SK-MEL-5 (cell line): ENCODE measurements at places on chromosomes 5 and 9.

DNA sequence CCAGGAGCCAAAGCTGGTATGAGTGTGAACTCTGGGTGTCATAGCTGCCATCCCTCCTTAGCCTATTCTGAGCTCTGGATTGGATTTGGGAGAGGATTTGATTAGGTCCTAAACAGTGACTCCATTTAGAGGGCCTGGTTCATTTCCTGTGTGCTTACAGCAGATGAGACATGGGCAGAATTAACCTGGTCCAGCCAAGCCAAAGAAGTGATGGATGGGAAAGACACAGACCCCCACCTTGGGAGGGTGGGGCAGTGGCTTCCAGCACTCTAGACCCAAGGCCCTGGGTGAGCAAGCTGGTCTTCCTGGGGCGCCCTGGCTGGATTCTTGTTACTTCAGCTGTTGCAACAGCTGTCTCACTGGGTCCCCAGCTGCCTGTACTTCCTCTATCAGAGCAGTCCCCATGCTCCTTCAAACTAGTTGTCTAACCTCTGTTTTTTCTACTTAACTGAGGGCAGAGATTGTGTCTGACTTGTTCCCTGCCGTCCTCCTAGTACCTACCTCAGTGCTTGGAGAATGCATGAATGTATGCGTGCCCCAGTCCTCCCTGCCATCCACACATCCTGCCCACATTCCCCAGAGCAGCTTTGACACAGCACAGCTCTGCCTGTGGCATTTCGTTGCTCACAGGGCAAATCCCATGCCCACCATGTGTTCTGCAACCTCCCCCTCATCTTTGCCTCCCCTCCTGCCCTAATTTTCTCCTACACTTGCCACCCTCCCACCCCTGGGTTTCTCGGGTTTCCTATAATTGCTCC is 115.9 kb downstream of the RGS3 start:
- no peak for DNase-seq

- no peak for DNase-seq
Observed at GRCh38 chr5:60487476-60487875, 212.5 kb downstream of the DEPDC1B start.

GRCh38 chr5:102295534-102296177 is 428 bp downstream of the SLCO4C1 start:
- no peak for DNase-seq

DNA sequence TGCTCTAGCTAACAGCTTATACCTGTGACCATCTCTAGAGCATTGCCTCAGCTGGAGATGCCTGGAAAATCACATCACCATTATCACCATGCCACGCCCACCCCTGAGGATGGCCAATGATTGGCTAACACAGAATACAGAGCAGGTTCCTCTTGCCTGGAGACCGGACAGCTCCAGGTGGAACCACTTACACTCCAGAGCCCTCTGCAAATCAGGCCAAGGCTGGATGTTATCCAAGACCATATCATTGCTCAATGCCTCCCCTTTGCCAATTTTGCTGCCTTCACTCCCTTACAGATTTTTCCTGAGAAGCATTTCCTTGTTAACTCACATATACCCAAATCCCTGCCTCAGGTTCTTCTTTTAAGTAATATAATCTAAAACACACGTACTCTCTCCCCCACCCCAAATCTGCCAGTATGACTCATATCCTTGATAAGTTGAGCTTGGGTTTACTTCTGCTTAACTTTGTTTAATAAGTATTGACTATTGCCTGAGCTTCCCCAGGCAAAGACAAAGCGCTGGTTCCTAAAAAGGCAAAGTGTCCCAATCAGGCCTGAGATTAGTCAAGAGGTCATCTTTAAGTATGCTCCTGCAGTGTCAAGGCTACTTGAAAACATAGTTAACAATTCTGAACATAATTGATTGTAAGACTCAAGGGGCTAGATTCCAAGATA is 309.6 kb downstream of the EPB41L4A start:
- no peak for DNase-seq

DNA sequence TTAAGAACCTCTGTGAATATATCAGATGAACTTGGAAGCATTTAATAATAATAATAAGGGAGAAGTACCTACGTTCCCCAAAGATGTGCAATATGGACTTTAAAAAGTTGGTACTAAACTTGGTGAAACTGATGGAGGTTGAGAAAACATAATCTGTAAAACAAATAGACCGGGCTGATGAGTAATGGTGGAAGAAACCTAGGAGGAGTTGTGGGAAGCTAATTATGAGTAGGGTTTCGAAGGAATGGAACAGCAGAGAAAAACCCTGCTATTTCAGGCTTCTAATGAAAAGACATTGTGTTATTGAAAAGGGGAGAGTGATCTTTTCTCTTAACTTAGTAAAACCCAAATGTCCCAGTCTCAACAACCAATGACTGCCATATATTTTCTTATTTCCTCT is 229.3 kb downstream of the PCSK1 start:
- DNase-seq, result no peak

DNA sequence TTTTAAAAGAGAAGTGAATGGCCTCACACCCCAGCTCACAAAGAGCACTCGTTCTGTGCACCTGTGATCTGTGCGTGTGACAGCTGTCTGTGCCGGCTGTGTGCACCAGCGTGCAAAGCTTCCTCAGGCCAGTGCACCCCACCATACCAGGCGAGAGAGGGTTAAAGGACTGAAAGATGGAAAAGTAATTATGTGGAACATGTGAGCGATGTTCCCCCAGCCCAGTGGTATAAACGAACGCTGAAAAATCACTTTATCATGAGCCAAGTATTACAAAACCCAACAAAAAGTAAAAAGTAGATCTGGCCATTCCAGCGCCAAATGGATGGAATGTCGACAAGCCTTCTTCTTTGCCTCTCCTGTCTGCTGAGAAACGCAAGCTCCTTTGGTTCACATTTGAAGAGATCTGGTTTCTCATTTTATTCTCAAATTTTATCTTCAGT is 53.7 kb downstream of the IPPK start:
- DNase-seq, result no peak

- DNase-seq, result no peak
Observed at GRCh38 chr9:125330587-125330986, 69.0 kb downstream of the GAPVD1 start.

GRCh38 chr5:169805527-169805934 is 168.5 kb downstream of the DOCK2 start:
- no peak for DNase-seq

- peak; percentile 28 for DNase-seq
Observed at GRCh38 chr9:82031538-82032280, 43.1 kb downstream of the SPATA31D1 start.

DNA sequence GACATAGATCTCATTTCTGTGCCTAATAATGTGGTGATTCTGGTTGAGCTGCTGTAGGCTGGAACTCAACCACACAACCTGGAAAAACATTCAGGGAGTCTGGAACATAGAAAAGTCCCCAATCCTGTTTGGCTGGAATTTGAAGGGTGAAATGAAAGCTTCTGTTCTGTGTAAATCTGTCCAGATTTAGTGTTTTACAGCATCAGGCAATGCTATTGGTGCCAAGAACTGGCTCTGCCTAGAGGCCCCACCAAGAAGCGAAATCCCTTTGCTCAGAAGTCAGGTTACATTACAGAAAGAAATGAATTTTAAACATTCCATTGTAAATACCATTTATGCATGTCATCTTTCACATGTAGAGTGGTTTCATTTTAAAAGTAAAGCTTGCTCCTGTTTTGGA is 56.3 kb downstream of the TMEM174 start:
- DNase-seq, result no peak

GRCh38 chr5:2582106-2582505 is 169.4 kb downstream of the IRX2 start:
- no peak for DNase-seq

- no peak for DNase-seq
Observed at GRCh38 chr5:65478336-65478735, 3.4 kb downstream of the ADAMTS6 start.

- no peak for DNase-seq
Observed at GRCh38 chr9:107177857-107178256, 105.2 kb upstream of the RAD23B start.

DNA sequence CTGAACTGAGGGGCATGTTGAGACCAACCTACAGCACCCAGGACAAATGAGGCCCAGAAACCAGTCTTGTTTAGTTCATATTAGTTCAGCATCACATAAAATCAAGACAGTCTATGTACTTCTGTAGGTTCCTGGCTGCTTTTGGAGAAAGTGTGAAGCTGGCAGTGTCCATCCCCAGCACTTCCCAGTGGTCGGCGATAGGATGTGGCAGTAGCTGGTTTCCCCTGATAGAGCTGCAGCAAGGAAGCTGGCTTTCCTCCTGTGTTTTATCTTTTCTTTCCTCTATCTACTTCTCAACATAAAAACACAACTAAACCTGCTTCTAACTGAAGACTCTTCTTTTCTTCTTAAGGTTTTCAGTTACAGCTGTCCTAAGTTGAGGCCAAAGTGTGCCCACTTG is 43.0 kb upstream of the SLC46A2 start:
- DNase-seq, result no peak

GRCh38 chr5:96177303-96177869 is 215.7 kb upstream of the ELL2 start:
- no peak for DNase-seq

- DNase-seq, result no peak
Observed at GRCh38 chr9:7960320-7961050, 160.9 kb upstream of the DMAC1 start.

GRCh38 chr9:125764198-125764597 is 17.0 kb downstream of the PBX3 start:
- DNase-seq, result no peak

GRCh38 chr5:149912226-149912871 is 32.2 kb downstream of the PDE6A start:
- DNase-seq, result no peak

DNA sequence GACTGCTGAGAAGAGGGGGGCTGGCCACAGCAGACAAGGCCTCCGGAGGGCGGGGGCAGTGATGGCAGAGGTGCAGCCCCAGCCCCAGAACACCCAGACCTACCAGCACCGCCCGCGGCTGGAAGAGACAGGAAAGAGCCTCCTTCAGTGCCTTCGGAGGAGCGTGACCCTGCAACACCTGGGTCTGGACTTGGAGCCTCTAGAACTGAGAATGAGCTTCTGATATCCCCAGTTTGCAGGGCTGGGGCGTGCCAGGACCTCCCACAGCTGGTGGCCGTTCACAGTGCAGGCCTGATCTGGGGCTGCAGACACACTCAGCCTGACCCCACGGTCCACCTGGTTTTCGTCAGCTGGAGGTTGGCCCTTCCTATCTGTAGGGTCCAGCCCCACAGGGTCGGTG is 9.1 kb downstream of the LCN10 start:
- DNase-seq, result no peak

- DNase-seq, result peak; percentile 49
Observed at GRCh38 chr9:95313010-95313498, 4.5 kb downstream of the FANCC start.

DNA sequence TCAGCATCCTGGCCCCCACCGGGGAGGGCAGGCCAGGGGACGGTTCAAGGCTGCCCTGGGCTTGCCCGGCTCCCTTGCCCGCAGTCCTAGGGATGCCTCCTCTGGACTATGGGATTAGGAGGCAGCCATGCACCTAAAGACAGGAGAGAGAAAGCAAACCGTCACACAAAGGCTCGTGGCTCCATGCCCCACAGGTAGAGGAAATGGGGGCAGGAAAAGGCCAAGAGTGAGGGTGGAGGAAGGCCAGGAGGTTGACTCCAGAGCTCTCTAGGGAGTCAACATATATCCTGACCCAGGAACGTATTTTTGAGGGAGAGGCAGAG is 9.7 kb downstream of the MGAT1 start:
- no peak for DNase-seq

DNA sequence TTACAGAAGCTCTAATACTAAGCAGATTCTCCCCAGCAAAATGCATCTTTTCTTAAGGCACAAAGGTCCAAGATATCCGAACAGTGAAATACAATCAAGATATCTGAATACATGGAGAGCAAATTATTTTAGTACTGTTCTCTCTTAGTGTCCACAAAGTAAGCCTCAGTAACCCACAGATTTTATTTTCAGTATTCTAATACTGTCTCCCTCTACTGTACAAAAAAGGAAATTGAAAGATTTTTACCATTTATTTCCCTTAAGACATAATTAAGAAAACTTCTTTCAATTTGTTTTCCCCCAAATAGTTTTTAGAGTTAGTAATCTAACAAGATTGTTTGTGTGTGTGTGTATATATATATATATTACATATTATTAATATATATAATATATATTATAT is 24.7 kb upstream of the NOL6 start:
- DNase-seq, result peak; percentile 13

GRCh38 chr9:18268381-18268780 is 205.6 kb upstream of the ADAMTSL1 start:
- DNase-seq, result peak; percentile 88

GRCh38 chr9:124206391-124206790 is 51.4 kb upstream of the NEK6 start:
- DNase-seq, result no peak

DNA sequence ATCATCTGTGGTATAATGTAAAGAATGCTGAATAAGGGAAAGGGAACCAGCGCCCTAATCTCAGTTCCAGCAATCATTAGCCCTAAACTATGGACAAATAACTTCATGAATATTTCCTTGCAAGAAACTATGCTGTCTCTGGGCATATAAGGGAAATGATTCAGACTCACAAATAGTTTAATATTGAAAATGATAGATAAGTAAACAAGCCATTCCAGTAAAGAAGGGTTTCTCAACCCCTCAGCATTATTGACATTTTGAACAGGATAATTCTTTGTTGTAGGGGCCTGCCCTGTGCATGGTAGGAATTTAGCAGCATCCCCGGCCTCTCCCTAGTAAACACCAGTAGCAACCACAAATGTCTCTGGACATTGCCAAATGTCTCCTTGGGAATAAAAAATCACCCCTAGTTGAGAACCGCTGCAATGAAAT is 23.8 kb downstream of the C5 start:
- no peak for DNase-seq

GRCh38 chr5:126002222-126002897 is 420.8 kb upstream of the GRAMD2B start:
- peak; percentile 36 for DNase-seq

DNA sequence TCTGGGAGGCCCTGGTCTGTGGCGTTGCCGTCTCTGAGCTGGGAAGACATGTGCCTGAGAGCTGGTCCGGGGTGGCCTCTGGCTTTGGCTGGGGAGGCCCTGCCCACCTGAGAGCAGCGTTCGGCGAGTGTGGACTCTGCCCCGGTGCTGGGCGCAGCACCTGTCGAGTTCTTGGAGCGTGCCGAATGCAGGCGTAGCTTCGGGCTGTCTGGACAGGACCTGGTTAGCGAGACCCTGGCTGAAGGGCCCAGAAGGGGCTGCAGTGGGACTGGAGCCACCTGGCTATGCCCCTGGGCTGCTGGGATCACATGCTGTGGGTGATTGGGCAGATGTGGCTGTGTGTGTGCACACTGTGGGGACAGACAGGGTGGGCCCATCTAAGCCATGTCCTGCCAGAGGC is 56.5 kb downstream of the RXRA start:
- no peak for DNase-seq

DNA sequence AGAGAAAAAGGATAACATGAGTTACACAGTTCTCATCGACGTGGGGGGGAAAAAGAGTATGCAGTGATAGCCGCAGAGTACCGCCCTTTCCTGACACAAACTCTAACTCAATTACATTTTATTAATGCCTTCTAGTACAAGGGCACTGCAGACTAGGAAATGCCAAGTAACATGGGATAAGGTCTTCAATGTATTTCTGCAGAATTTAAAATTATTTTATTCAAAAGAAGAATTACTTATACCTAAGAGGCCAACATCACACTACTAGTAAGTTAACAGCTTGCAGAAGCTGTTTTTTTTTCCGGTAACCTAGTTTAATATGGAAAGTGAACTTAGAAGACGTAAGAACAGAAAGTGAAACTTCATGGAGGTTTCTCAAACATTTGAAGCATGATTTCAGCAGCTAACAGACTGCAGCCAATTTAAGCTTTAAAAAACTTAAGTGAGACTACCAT is 3.9 kb downstream of the SETX start:
- no peak for DNase-seq
